ENCODE measurements at places on chromosomes 4 and X. TPM values are rescaled to one million over a fixed set of nuclear protein-coding genes. Genes with fewer than 3 reads are reported as not detected.

DNA sequence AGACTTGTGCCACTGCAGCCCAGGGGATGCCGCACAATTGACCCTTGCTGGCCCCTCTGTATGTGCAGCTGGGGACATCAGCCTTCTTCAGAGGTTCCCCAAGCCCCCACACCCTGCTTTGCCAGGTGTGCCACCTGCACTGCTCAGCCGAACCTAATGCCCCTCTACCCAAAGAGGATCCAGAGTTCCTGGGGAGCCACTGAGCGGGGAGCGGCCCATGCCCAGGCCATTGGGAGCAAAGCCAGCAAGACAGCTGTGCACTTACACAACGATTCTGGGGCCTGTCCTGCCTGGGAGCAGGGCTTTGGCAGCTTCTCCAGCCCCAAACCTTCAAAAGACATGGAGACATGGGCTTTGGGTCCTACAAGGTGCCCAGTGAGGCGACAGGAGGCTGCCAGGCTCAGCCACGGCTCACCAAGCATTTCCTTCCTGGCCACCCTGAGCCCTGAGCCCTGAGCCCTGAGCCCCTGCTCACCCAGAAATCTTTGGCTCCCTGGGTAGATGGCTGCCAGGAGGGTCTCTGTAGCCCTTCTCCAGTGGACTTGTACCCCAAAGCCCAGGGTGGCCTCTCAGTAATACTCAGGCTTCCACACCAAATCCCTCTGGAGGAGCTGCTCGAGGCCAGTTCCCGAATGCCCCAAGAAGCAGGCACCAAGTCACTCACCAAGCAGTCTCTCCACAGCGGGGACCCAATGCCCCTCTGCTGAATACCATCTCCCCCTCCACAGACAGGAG, 13.0 kb downstream of the PNMA6E start:
- DNase-seq, result no peak

DNA sequence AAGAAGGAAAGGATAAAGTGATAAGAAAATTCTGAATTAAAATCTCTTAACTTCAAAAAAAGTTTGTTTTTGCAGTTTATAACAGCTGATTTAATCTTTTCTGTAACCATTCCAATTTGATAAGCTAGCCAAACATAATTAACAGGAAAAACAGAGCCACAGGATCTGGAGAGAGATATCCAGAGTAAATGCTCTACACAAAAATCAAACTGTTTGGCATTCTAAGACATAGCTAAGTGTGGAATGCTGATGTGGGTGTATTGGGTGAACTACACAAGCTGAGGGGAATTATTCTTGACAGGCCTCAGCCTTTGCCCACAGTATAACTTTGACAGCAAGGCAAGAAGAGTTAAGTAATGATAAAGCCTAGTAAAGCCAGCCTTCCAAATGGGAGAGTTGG, 184.8 kb downstream of the GABRG1 start:
- DNase-seq, result no peak

The VCX3A gene
- total RNA-seq, result not detected

GRCh38 chr4:82437285-82438005, 7.1 kb downstream of the ENOPH1 start:
- DNase-seq, result peak; percentile 18

DNA sequence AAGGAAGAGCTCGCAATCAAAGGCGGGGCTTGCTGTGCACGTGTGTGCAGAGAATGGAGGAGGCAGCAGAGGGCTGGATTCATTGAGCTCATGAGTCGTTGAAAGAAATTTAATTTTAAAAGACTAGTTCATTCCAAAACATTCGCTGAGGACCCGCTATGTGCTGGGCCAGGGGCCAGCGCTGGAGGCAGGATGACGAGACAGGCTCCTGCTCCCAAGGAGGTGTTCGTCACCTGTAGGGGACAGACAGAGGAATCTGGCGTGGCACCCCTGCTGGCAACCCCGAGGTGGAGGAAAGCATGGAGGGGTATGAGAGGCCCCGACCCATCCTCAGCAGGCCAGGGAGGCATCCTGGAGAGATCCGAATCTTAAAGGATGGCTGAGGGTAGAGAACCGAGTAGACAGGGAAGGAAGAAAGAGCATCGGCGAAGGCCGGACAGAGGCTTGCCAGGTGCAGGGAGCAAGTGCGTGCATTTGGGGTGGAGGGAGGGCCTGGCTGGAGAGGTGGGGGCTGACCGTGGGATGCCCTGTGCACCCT, 96.4 kb downstream of the CPZ start:
- DNase-seq, result no peak

- no peak for DNase-seq
Observed at GRCh38 chr4:13615161-13615560, 12.4 kb downstream of the BOD1L1 start.

The GNRHR gene
- total RNA-seq, result not detected

- no peak for DNase-seq
Observed at GRCh38 chr4:112650332-112650731, 13.4 kb downstream of the LARP7 start.

GRCh38 chr4:113474017-113474416, 287.5 kb downstream of the CAMK2D start:
- DNase-seq, result no peak

The ANKRD50 gene
- total RNA-seq, result 7.0 TPM

Data from Caco-2 (cell line).